Small intestine (tissue), 16 donors: ENCODE measurements at places on chromosomes 7 and 10. TPM values are rescaled to one million over a fixed set of nuclear protein-coding genes. Genes with fewer than 3 reads are reported as not detected.

NUPR2 gene
- not detected for polyA plus RNA-seq

GRCh38 chr7:122327969-122328368 is 23.4 kb upstream of the FEZF1 start:
- H3K4me3 ChIP-seq: no peak overlapping the region
- no peaks in the 10 kb centered on the region for H3K4me1 ChIP-seq
- no peaks in the 10 kb centered on the region for H3K36me3 ChIP-seq
- DNase-seq: no peak

- H3K36me3 ChIP-seq: no peaks in the 10 kb centered on the region
- no peak overlapping the region for H3K27ac ChIP-seq
- H3K4me3 ChIP-seq: no peak overlapping the region
- DNase-seq: no peak
Observed at GRCh38 chr10:96507044-96507443, 6.7 kb downstream of the TLL2 start.

KNDC1 gene
- polyA plus RNA-seq: 0.37 TPM

GRCh38 chr10:122147663-122148062 is 123.4 kb upstream of the BTBD16 start:
- no peaks in the 10 kb centered on the region for H3K36me3 ChIP-seq
- no peak for DNase-seq
- no peak overlapping the region for H3K4me3 ChIP-seq
- H3K4me1 ChIP-seq: no peaks in the 10 kb centered on the region

LHFPL3 gene
- polyA plus RNA-seq: 10.4 TPM

SEMA3A gene
- polyA plus RNA-seq: 11.4 TPM

- no peaks in the 10 kb centered on the region for H3K4me1 ChIP-seq
- no peak overlapping the region for H3K4me3 ChIP-seq
- peaks cover 14% of the 10 kb centered on the region for H3K27me3 ChIP-seq
- DNase-seq: peak; percentile 76
- H3K27ac ChIP-seq: peak overlapping the region; percentile 66
- H3K36me3 ChIP-seq: no peaks in the 10 kb centered on the region
Observed at GRCh38 chr10:103491729-103492364, 1.7 kb upstream of the NEURL1 start.

GRCh38 chr7:70867513-70867912 is 264.4 kb upstream of the GALNT17 start:
- H3K36me3 ChIP-seq: no peaks in the 10 kb centered on the region
- DNase-seq: no peak
- no peaks in the 10 kb centered on the region for H3K27me3 ChIP-seq
- no peaks in the 10 kb centered on the region for H3K4me1 ChIP-seq
- no peak overlapping the region for H3K4me3 ChIP-seq

GRCh38 chr7:96306385-96307125 is 15.3 kb downstream of the SLC25A13 start:
- H3K4me1 ChIP-seq: peaks cover 21% of the 10 kb centered on the region
- no peaks in the 10 kb centered on the region for H3K27me3 ChIP-seq
- H3K36me3 ChIP-seq: peaks cover 8% of the 10 kb centered on the region

DNA sequence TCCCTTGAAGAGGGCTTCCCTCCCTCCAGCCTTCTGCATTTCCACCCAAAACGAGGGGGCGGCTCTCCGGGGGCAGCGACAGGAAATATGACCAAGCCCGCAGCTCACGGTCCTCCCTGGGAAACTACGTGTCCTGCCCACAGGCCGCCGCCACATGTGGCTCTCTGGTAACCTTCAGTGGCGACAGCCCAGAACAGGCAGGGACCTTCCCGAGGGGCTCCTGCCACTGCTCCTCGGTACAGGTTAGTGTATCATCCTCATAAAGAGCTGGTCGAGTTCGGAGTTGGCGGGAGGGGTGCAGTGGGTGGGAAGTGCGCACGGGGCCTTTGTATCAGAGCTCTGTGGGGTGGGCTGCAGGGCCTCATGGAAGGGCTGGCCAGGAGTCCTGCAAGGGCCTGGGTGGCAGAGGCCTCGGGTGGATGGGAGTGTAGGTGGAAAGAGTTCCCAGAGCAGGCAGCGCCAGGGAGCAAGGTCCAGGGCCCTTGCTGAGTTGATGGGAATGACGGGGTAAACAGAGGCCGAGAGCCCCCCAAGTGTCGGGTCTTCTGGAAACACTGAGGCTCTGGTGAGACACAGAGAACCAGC is 66.0 kb downstream of the TCERG1L start:
- H3K4me1 ChIP-seq: no peaks in the 10 kb centered on the region
- no peaks in the 10 kb centered on the region for H3K36me3 ChIP-seq
- H3K4me3 ChIP-seq: no peak overlapping the region
- peaks cover 12% of the 10 kb centered on the region for H3K27me3 ChIP-seq
- no peak overlapping the region for H3K27ac ChIP-seq

PLAC9 gene
- polyA plus RNA-seq: not detected

FZD1 gene
- 12.2 TPM for polyA plus RNA-seq

DNA sequence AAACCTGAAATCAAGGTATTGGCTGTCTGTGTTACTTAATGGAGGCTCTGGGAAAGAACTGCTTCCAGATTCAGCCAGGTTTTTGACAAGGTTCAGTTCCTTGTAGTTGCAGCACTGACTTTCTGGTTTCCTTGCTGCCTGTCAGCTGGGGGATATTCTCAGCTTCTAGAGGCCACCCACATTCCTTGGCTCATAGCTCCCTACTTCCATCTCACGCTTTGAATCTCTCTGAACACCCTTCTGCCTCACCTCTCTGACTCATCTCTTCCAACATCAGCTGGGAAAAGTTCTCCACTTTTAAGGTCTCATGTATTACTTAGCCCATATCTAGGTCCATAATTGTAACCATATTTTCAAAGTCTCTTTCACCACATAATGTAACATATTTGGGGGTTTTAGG is 22.9 kb upstream of the GPR22 start:
- no peak overlapping the region for H3K27ac ChIP-seq
- H3K36me3 ChIP-seq: no peaks in the 10 kb centered on the region
- no peak for DNase-seq
- no peaks in the 10 kb centered on the region for H3K27me3 ChIP-seq
- no peak overlapping the region for H3K4me3 ChIP-seq

GRCh38 chr7:139078399-139078798 is 31.1 kb downstream of the ZC3HAV1 start:
- no peak for DNase-seq
- no peaks in the 10 kb centered on the region for H3K4me1 ChIP-seq
- H3K4me3 ChIP-seq: no peak overlapping the region
- peaks cover 49% of the 10 kb centered on the region for H3K36me3 ChIP-seq
- no peaks in the 10 kb centered on the region for H3K27me3 ChIP-seq

GRCh38 chr10:102267748-102268147 is 22.4 kb downstream of the GBF1 start:
- H3K36me3 ChIP-seq: no peaks in the 10 kb centered on the region
- no peaks in the 10 kb centered on the region for H3K27me3 ChIP-seq
- no peaks in the 10 kb centered on the region for H3K4me1 ChIP-seq
- H3K4me3 ChIP-seq: no peak overlapping the region
- H3K27ac ChIP-seq: no peak overlapping the region

DNA sequence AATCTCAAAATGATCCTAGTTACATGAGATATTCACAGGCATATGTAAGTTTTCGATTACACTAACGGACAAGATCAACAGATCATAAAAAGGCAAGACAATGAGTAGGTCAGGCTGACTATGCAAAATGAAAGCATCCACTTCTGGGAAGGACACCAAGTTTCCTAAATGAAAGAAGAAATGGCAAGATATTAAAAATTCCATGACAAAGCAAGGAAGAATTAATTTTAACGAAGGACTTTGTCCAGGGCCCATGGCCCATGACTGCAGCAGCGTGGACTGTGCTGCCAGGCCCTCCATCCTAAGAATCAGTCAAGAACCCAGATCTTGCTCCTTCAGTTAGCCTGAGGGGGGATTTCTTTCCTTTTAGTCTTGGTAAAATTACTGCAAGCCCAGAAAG is 182.4 kb upstream of the FRMD4A start:
- DNase-seq: no peak
- no peaks in the 10 kb centered on the region for H3K4me1 ChIP-seq
- no peaks in the 10 kb centered on the region for H3K36me3 ChIP-seq
- no peak overlapping the region for H3K4me3 ChIP-seq
- no peak overlapping the region for H3K27ac ChIP-seq

DNA sequence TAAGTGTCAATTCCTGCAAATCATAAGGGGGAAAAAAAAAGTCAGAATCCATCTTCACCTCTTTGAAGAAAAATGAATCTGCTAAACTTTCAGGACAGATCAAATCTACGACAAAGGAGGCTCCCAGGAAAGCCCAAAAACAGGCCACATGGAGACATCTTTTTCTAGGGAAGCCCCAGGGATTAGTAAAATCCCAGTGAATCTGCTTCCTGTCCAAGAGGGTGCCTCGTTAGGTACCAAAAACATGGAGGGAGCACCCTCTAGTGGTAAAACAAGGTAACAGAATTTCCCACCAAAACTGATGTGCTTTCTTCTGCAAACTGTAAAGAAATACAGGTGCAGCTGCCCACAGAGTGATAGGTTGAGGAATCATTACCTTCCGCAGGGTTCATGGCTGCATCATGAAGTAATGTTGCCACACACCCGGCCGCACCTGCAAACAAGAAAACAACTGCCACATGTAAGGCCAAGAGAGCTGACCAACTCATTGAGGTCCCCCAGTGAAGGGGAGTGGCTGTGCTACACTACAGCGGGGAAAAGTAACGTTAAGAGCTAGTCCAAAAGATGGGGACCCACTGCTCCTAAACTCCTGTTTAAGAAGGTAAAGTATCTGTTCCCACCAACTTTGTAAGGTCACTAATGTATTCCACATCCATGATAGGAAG is 7.9 kb downstream of the SLC25A28 start:
- no peak overlapping the region for H3K27ac ChIP-seq
- peaks cover 32% of the 10 kb centered on the region for H3K36me3 ChIP-seq
- DNase-seq: peak; percentile 72
- H3K4me1 ChIP-seq: peaks cover 6% of the 10 kb centered on the region
- no peaks in the 10 kb centered on the region for H3K27me3 ChIP-seq

DNA sequence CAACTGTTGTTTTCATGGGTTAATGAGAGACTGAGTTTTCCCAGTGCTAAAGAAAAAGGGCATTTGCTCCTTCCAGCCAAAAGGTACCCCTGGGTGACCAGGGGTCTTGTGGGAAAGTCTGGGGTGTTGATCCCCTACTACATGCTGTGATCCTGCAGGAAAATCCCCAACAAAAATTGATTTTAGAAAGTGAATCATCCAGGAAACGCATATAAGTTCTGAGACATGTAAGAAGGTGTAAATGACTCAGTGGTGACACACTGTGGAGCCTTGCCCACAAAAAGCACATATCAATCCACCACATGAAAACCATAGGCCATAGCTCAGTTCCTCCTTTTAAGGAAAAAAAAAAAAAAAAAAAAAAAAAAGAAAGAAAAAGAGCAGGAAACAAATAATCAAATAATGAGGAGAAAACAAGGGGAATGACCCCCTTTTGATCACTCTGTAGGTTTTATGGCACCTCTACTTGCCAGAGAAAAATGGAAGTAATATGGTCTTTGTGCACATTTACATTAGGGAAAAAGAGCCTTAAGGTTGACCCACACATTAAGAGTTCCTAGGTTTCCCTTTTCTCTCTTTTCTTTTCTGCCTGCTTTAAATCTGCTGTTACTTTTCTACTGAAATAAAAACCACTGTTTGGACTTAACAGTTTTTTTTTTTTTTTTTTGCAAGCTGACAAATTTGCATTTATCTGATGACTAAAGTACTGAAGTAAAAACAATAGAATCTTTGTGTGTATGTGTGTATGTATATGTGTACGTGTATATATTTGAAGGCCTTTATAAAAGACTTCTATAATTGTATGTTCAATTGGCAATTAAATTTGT is 386.0 kb downstream of the KIF20B start:
- no peaks in the 10 kb centered on the region for H3K4me1 ChIP-seq
- H3K4me3 ChIP-seq: no peak overlapping the region
- DNase-seq: no peak
- H3K27ac ChIP-seq: no peak overlapping the region
- H3K27me3 ChIP-seq: no peaks in the 10 kb centered on the region

DNA sequence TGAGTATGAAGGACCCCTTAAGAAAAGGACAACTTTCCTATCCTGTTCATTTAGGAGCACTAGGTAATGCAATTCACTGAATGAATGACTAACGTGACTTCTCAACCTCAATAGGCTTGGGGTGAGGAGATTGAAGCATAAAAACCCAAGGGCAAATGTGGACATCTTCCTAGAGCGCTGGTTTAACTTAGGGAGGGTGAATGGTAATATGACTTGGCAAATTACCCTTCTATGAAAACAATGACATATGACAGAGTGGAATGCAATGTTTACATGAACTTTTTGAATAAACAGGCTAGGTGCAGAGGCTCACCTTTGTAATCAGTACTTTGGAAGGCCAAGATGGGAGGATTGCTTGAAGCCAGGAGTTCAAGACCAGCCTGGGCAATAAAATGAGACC is 83.9 kb upstream of the ANK3 start:
- no peak for DNase-seq
- H3K4me3 ChIP-seq: no peak overlapping the region
- H3K4me1 ChIP-seq: no peaks in the 10 kb centered on the region
- H3K27me3 ChIP-seq: no peaks in the 10 kb centered on the region
- H3K36me3 ChIP-seq: no peaks in the 10 kb centered on the region

DNA sequence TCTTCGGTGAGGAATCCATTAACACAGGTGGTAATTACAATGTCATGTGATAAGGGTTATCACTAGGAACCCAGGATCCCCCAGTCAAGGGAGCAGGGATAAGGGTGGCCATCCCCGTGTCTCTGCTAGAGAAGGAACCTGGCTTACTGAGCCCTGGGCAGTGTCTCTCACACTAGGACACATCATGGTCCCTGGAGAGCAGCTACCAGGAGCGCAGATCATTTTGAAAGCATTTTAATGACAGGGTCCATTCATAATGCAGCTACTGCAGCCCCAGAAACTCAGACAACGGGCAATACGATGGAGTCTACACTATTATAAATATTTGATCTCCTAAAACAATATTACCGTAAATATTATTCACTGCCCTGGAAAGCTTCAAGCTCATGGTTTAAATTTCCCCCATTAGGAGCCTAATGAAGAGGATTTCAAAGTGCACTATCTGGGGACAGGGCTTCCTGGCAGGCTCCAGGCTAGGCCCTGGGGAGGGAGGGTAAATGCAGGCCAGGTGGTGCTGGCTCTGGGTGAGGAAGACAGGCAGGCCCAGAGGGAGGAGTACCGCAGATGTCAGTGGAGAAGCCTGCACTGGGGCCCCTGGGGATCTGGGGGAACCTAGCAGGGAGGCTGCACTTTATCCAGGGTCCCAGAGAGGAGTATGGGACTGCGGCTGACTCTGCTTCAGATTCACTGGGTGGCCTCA is 52.6 kb upstream of the LOXL4 start:
- H3K36me3 ChIP-seq: no peaks in the 10 kb centered on the region
- H3K4me3 ChIP-seq: no peak overlapping the region

DNA sequence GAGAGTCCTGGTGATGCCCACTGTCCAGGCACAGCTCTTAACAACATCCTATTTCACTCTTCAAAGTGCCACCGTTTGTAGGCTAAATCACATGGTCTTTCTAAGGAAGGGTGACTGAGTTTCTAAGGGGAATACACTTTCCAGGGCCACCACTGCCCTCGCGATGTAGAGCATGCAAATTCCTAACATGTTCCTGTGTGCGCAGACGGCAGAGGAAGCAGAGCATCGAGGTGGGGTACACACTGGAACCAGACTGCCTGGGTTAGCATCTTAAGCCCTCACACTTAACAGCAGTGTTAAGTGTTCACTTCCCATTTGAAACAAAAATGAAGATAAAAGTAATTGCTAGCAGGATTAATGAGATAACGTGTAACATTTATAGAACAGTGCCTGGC is 3.0 kb downstream of the VOPP1 start:
- H3K36me3 ChIP-seq: no peaks in the 10 kb centered on the region
- no peak for DNase-seq
- no peaks in the 10 kb centered on the region for H3K27me3 ChIP-seq
- no peak overlapping the region for H3K4me3 ChIP-seq
- peaks cover 19% of the 10 kb centered on the region for H3K4me1 ChIP-seq
- peak overlapping the region; percentile 67 for H3K27ac ChIP-seq

- H3K36me3 ChIP-seq: no peaks in the 10 kb centered on the region
- DNase-seq: peak; percentile 70
- H3K27ac ChIP-seq: no peak overlapping the region
Observed at GRCh38 chr10:46255801-46256747, 30.7 kb upstream of the ANTXRL start.

CELF2 gene
- 1.8 TPM for polyA plus RNA-seq
